ENCODE measurements at places on chromosomes 6 and 20.

GRCh38 chr6:163324688-163325389 lies 89.7 kb upstream of the QKI start:
- DNase-seq, result peak; percentile 79

- DNase-seq, result no peak
These were observed 80.4 kb upstream of the RIPOR2 start for GRCh38 chr6:25016014-25016720.

DNA sequence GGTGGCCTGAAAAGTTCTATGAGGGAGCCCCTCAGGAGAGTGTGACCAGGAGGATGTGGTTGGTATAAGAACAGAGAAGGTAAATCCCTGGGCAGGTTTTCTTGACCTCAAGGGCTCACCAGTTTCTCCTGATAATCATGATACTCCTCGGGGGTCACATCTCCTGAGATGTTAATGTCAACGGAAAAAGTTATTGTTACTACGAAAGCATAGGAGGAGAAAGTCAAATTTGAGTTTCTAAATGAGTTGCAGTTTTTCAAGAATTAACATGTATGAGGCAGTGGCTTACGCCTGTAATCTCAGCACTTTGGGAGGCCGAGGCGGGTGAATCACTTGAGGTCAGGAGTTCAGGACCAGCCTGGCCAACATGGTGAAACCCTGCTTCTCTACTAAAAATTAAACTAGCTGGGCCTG lies 23.4 kb downstream of the MGME1 start:
- DNase-seq, result no peak

DNA sequence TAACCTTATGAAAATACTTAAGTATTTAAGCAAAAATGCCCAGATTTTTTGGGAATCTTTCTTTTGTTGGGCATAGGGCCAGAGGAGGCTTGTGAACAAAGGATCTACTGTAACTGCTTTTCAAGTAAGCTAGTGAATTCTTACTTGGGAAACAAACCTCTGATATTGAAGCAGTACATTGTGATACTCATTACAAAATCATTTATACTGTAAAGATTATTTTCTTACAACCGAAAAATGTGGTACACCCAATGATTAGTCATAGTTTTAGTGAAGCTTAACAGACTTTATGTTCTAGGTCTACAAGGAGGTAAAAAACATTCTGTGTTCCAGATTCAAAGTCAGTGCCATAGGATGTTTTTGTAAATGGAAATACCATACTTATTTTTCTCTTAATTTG lies 272.9 kb upstream of the KCNQ5 start:
- no peak for DNase-seq

GRCh38 chr6:43939281-43940070 lies 169.5 kb downstream of the VEGFA start:
- no peak for DNase-seq

DNA sequence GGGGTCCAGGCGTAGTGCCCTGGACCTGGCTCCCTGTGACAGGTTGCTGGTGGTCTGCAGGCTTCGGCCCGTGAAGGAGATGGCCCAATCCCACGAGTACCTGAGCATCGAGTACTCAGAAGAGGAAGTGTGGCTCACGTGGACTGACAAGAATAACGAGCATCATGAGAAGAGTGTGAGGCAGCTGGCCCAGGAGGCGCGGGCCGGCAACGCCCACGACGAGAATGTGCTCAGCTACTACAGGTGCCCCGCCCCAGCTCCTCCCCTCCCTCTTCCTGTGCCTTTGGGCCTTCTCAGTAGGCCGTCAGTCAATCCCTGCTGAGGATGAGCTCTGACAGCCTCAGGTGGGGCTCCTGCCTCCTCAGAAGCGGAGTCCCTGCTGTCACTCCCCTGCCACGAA lies 42.6 kb downstream of the UQCC2 start:
- DNase-seq, result peak; percentile 80

DNA sequence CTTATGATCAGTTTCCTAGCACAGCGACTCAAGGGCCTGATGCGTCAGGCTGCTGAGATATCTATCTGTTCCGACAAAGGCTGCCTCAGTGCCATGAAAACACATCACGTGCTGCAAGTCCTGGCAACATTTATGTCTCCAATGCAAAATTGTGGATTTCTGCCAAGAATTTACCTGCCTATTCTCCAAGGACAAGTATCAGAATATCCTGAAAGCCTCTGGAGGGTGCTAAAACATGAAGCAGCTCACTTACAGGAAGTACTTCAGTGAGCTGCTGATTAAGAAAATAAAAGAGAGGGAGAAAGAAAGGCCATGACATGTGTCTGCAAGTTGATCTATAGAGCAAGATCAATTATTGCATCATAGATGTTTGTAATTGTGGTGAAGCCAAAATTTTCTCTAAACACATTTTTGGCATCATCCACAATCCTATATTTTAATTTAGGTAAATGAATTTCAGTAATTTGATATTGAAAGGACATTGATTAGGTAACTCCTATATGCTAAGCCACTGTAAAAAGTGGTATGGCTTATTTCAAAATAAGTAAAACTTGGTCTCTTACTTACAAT lies 25.8 kb upstream of the TPBG start:
- DNase-seq, result no peak

GRCh38 chr6:44036699-44037101 lies 90.6 kb downstream of the MRPL14 start:
- no peak for DNase-seq
